CD4-positive, alpha-beta T cell treated with Interleukin-21 for 1 hour (primary cell): ENCODE measurements at places on chromosomes 5 and 9.

DNA sequence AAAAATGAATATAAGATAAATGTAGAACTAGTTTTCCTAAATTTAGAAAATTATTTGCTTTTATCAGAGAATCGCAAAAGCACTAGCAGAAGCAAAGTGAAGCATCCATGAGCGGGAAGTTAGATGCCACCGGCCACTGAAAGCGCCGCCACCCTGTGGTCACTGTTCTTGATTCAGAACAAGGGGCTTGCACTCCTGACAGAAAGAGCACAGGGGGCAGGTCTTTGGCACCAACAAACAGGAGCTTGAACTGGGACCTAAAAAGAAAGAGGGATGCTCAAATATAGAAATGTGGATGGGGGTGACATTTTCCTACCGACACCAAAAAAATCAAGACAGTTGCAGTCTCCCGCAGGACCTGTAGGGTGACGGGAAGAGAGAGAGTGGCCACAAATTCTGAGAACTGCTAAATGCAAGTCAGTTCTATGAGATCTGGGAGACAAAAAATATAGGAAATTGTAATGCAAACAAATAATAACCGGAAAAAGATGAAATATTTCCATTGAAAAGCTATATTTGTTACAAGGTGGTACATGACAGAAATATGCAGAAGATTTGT is 144.3 kb downstream of the CDH12 start:
- no peak for DNase-seq

DNA sequence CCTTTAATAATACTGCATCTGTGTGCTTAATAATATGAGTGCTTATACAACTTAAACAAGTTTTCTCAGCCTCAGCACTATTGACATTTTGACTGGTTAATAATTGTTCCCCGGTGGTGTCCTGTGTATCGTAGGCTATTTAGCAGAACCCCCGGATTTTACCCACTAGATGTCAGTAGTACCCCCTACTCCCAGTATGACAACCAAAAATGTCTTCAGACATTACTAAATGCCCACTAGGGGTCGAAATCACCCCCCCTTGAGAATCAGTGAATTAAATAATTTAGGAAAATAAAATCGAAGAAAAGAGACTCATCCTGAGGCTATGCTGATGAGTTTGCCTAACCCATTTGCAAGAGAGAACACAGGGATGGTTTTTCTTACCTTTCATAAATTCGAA is 166.3 kb downstream of the ATP10B start:
- no peak for DNase-seq

GRCh38 chr5:73534011-73534644 is 31.3 kb downstream of the ANKRA2 start:
- DNase-seq, result no peak

DNA sequence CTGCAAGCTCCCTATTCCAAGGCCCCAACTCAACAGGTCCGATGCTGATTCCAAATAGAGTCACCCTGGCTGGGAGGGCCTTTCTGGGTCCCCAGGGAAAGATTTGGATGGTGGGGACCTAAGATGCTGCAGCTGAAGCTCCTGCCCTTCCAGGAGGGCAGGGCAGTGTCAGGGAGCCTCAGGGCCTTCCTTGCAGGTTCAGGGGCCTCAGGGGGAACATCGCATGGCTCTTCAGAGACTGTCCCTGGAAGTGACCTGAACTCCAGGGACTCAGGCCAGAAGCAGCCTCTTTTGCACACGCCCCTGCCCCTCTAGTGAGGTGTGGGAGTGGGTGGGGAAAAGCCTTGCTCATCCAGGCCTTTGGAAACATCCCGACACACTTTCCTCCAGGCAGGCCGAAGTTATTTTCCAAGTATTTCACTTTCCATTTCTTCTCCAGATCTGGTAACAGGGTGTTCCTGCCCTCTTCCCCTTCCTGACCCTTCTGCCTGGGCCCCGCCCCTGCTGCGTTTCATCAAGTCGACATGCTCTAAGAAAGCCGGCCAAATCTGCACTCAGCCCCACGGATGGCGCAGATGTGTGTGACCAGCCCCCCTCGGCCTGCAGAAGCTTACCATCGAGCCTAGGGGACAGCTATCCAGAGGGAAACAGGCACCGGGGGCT is 159.5 kb downstream of the FGF18 start:
- DNase-seq, result no peak

DNA sequence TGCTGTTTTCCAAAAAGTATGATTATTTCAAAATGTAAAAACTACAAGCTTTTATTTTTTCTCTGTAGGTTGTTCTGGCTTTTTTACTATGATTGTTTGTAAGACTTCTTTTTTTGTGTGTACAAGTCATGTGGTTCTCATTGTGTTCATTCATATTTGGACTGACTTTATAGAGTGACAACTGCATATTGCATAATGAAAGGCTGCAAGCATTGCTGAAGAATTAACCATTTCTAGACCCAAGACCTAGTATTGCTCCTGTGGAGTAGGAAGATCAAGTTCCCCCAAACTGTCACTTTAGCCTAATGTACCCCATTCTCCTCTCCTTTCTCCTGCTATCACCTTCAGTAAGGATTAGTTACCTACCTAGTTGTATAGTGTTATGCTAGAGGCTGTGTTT is 10.0 kb downstream of the MAP1B start:
- DNase-seq, result no peak

- DNase-seq, result no peak
These were observed 90.1 kb upstream of the DMRT1 start for GRCh38 chr9:751137-752051.

- DNase-seq, result peak; percentile 40
These were observed 116.5 kb upstream of the CACNA1B start for GRCh38 chr9:137761032-137761431.

DNA sequence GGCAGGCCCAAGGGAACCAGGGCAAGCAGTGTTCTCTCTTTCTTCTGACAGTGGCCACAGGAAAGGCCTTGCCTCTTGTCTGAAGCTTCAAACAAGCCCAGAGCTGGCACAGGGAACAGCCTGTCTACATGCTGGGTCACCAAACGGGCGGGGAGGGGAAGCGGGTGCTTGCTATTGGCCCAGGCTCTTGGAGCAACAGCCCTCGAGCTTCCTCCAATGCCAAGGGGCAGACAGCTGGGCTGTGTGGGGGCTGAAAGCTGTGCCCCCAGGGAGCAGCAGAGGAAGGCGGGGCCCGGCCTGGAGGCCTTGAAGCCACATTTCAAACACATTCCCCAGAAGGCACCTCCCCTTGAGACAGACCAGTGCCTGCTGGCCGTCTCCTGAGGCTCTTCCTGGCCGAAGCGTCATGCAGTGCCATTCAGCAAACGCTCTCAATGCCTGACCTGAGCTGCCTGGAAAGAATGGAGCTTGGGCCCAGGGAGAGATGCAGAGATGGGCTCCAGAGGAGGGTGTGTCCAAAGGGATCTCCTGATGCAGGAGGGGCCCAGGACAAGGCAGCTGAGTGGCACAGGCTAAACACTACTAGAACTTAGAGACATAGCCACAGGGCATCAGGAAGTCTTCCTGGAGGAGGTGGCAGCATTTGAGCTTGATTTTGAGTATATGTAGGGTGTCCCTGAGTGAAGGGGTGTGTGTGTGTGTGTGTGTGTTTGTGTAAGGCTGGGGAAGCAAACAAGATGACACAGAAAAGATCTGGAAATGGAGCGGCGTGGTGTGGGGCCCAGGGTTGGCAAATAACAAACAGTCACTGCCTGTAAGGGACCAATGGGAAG is 2.5 kb downstream of the FIBCD1 start:
- no peak for DNase-seq

- DNase-seq, result no peak
These were observed 58.1 kb upstream of the TMEM215 start for GRCh38 chr9:32725066-32725860.
